ENCODE measurements at places on chromosomes 7 and 10.

- peak; percentile 89 for DNase-seq
These were observed 49.8 kb downstream of the PRKCQ start for GRCh38 chr10:6530211-6530840.

DNA sequence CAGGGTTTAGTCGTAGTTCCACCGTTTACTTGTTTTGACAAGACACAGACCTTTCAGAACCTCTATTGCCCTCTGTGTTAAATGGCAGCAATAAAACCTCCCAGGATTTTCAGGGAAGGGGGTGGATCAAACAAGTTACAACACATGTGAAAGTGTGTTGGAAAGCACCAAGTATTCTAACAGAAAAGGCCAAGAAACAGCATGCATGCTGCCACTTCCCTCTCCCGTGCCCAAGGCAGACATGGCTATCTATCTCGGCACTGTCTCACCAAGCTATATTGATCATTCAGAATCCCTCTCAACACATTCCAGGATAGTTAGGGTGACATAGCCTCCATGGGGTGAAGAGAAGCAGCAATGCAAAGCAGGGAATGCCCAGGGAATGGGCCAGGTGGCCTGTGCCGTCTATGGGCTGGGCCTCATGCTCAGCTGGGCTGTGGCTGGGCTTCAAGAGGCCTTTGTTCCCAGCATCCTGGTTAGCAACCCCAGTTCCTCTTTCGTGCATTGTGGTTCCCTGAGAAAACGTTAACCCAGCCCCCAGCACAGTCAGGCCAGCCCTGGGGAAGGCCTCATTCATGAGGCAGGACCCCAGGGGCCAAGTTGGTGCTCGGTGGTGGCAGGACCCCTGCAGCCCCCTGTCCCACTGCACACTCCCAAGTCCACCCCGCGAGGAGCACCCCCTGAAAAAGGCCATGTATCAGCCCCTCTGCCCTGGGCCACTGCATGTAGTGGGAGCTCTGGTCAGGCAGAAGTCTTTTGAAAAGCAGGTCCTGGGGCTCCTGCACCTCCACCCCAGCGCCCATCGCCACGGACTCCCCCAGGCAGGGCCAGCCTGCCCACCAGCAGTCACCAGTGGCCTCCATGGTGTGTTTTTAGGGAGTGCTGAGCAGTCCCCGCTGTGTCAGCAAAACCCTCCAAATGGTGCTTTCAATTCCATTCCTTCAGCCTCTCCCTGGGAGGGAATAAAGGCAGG, 25.5 kb downstream of the VSIR start:
- no peak for DNase-seq

- no peak for DNase-seq
These were observed 980 bp downstream of the FHIP2A start for GRCh38 chr10:114822444-114823076.

- no peak for DNase-seq
These were observed 154.0 kb downstream of the REEP3 start for GRCh38 chr10:63675171-63675570.

GRCh38 chr7:131164025-131164925, 163.4 kb upstream of the MKLN1 start:
- no peak for DNase-seq

GRCh38 chr7:81161451-81162075, 242.7 kb upstream of the SEMA3C start:
- no peak for DNase-seq

DNA sequence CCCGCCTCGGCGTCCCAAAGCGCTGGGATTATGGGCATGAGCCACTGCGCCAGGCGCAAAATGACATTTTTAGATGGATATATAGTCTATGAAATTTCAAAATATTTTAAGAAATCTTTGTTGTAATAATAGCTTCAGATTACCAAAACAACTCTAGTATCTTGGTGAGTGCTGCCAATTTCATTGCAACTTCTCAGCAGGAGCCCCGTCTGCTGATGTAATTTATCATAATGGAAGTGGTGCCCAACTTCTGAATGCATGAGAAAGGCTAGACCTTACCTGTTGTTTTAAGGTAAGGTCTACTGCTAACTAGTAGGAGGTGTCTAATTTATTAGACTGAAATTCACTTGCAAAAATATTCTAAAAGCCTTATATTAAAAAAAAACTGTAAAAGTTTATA, 20.0 kb downstream of the PDSS1 start:
- no peak for DNase-seq

GRCh38 chr7:140903741-140904480, 20.8 kb downstream of the BRAF start:
- DNase-seq, result no peak

DNA sequence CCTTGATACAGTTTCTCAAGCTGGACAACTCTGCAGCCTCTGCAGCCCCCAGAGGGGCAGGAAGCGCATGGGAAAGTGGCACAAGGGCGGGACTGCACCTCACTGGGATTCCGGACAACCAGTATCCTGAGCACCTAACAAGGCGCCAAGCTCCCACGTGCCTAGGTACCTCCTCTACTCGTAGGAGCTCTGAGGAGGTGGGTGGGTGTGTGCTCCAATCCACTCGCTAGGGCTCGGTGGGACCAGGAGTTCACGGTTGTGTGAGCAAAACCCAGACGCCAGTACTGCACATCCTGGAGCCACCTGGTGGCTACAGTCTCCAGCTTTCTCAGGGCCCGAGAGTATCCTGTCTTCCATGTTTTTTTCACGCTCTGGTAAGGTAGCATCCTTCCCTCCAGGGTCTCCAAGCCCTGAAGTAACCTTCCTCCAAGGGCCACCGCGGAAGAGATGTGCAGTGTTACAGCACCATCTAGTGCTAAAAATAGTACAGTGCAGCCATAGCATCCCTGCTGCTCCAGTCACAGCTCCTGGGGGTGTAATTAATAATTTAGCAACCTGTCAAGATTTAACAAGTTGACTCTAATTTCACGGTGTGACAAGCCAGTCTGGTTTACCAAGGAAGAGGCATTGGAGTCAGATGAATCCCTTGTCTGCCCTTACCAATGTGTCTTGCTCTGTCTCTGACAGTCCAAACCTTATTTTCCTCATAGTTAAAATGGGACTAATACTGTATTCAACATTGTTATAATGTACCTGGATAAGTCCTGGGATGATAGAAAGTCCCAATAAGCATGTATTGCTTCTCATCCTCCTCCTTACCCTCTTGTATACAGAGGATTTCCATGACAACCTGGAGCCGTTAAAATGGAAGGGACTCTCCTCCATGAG, 70.4 kb downstream of the HERPUD2 start:
- DNase-seq, result peak; percentile 62

DNA sequence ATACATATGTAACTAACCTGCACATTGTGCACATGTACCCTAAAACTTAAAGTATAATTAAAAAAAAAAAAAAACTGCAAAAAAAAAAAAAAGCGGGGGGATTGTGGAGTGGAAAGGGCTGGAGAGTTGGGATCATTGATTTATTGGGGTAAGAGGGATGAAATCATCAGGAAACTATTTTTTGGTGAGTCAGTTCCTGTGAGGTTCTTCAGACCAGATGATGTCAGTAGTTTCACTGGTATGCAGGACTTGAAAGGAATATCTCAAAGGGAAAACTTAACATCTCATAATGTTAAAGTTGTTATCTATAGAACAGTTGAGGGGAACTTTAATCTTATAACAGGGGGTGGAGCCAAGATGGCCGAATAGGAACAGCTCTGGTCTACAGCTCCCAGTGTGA, 32.6 kb upstream of the TECTB start:
- DNase-seq, result no peak

GRCh38 chr7:39260279-39260844, 282.7 kb downstream of the POU6F2 start:
- no peak for DNase-seq

- no peak for DNase-seq
These were observed 17.2 kb downstream of the ZNF783 start for GRCh38 chr7:149279111-149279743.

- DNase-seq, result no peak
These were observed 94.4 kb downstream of the STRA8 start for GRCh38 chr7:135328053-135328452.

Measured in CD4-positive, alpha-beta T cell treated with Interferon alpha-2 for 1 hour (primary cell).